A673 (cell line): ENCODE measurements at places on chromosomes 1 and 21.
A peak's percentile ranks its signal among the peaks of the same experiment; 100 is the strongest.

DNA sequence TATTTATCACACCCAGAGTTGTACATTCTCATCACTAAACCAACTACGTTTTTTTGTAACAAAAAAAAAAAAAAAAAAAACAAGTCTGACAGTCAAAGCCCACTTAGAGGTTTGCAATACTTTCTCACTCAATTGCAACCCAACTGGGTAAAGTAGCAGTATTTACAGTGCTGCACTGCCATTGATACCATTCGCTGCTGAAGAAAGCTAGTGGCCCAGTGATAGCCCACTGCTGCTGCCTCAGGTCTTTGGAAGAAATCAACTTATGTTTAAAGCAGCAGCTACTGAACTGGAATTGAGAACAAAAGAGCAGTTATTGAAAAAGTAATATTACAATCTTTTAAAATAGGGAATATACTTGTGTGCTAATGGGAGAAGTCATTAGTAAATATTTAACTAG is 2.7 kb downstream of the HNRNPU start:
- H3K27me3 ChIP-seq, result no peaks in the 10 kb centered on the region
- peaks cover 58% of the 10 kb centered on the region for H3K36me3 ChIP-seq
- H3K4me1 ChIP-seq, result peaks cover 30% of the 10 kb centered on the region
- H3K4me3 ChIP-seq, result peak overlapping the region; percentile 82
- no peak for DNase-seq

DNA sequence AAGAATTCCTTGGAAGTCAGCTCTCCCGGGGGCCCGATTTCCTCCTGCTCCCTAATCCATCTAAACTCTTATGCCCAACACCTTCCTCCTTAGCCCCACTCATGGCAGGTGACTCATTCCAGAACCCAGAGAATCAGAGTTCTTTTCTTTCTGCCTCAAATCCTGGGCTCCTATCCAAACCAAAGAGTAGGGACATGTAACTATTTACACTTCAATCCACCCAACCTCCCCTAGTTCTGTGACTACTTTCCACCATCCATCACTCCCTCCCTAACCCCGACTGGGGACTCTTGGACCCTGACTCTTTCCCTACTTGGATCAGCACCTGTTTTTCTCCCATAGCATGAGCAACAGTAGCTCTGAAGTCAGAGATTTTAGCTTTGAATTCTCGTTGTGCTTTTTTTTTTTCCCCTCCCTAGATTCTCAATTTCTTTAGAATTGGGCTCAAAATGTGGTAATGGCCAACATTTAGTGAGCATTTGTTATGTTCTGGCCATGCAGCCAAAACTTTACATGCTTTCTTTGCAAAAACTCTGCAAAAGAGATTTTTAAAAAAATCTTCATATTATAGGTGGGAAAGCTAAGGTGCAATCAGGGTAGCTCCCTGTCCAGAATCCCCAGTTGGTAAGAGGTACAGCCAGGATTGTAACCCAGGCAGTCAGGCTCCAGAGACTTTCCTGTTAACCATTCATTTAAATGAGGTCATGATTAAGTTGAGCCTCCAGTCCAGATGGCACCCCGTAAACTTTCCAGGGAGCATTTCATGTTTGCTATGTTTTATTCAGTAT is 7.5 kb upstream of the CYP4A11 start:
- no peak overlapping the region for H3K27ac ChIP-seq
- DNase-seq, result no peak
- no peak overlapping the region for H3K4me3 ChIP-seq
- no peaks in the 10 kb centered on the region for H3K4me1 ChIP-seq
- H3K27me3 ChIP-seq, result peaks cover 12% of the 10 kb centered on the region

DNA sequence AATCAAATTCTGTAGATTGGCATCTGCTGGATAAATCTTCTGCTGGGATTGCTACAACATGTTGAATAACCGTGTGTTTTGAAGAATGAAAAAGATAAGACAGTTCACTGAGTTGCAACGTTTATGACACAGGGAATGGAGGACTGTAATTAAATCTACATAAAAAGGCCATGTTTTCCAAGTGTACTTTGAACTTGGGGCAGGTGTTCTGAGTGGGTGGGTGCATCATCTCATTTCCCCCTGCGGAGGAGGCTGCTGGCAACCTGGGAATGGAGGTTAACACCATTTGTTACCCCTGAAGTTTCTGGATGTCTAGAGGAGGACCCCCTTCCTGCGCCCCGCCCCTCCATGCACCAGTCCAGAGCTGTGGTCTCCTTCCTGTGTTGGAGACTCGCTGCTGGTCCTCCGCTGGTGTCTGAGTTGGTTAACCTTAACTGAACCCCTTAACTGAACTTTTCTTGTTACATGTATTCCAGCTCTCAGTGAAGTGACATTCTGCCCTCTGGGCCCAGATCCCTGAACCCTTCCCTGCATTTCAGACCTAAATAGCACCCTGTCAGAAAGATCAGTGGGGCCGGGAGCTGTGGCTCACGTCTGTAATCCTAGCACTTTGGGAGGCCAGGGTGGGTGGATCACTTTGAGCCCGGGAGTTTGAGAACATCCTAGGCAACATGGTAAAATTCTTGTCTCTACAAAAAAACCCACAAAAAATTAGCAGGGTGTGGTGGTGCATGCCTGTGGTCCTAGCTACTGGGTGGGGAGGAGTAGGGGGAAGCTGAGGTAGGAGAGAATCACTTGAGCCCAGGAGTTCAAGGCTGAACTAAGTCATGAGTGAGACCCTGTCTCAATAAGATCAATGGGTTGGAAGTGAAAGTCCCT is 31.8 kb downstream of the UCK2 start:
- H3K27me3 ChIP-seq, result no peaks in the 10 kb centered on the region
- no peak for DNase-seq
- H3K36me3 ChIP-seq, result no peaks in the 10 kb centered on the region
- peaks cover 23% of the 10 kb centered on the region for H3K4me1 ChIP-seq
- H3K4me3 ChIP-seq, result no peak overlapping the region

DNA sequence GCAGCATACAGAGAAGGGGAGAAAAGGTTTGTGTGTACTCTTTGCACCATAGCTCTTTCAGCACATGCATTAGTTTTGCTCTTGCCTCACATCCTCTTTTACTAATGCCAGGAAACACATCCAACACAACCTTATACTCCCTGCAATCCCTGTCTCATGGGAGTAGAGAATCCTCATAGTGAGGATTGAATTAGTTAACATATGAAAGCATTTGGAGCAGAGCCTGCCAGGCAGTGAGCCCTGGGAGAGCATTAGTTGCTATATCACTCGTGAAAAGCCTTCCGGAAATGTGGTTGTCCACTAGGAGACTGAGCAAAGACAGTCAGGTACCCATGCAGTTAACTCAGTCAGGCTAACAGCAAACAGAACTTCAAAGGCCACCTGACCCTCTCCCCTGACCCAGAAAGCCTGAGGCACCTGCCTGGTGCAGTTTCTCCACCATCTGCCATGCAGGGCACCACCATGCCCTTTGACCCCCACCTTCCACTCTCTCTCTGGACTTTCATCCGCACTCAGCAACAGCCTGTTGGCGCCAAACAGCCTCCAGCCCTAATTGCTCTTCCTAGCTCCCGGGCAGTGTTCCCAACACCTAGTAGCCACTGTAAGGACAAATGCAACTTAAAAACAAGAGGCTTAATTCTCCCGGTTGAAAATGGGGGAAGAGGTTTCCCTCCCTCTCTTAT is 14.9 kb upstream of the AGT start:
- H3K4me3 ChIP-seq, result no peak overlapping the region
- no peak overlapping the region for H3K27ac ChIP-seq
- H3K4me1 ChIP-seq, result no peaks in the 10 kb centered on the region

DNA sequence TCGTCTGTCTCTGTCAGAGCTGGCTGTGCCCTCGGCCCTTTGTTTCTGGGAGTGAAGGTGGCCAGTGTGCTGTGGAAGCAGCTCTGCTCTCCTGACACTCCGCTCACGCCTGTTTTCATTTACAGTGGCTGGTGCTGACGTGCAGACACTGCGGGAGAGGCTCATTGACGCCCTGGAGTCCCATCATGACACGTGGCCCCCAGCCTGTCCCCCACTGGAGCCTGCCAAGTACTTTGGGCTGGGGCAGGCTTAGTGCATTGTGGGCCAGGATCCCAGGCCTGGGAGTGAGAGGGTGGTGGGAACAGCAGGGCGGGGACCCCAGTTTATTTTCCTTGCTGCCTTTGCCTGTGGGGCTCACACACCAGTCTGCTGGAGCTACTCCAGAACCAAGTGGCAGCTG is 21.1 kb downstream of the QSOX1 start:
- no peaks in the 10 kb centered on the region for H3K4me1 ChIP-seq
- no peak for DNase-seq
- no peaks in the 10 kb centered on the region for H3K36me3 ChIP-seq
- no peak overlapping the region for H3K27ac ChIP-seq
- no peak overlapping the region for H3K4me3 ChIP-seq

DNA sequence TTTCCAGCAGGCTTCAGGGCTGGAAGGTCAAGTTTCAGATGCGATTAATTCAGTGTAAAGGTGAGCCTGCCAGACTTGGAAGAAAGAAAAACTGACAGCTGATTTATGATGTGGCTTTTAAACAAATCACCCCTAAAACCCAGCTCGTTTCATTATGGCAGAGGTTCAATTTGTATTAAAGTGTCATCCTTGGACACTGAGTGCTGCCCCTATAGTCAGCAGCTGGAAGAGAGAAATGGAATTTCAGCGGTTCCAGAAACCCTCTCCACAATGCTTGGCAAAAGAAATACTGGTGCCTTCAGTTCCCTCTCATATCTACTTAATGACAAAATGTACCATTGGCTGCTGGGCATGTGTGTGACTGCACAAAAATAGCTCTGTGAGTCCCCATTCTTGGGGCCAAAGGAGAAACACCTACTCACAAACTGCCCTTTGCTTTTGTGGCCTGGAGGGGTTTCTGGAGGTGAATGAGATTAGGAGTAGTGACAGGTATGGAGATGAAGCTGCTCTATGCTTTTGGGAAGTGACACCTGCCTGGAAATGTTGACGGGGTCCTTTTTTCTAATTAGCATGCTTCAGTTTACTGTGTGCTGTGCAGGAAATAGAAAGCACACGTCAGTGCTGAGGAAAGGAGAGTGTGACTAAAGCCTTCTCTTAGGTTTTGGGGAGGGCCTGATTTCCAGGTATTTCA is 95.1 kb upstream of the TSPAN2 start:
- no peak for DNase-seq
- H3K27ac ChIP-seq, result no peak overlapping the region
- H3K4me1 ChIP-seq, result no peaks in the 10 kb centered on the region
- no peaks in the 10 kb centered on the region for H3K27me3 ChIP-seq

DNA sequence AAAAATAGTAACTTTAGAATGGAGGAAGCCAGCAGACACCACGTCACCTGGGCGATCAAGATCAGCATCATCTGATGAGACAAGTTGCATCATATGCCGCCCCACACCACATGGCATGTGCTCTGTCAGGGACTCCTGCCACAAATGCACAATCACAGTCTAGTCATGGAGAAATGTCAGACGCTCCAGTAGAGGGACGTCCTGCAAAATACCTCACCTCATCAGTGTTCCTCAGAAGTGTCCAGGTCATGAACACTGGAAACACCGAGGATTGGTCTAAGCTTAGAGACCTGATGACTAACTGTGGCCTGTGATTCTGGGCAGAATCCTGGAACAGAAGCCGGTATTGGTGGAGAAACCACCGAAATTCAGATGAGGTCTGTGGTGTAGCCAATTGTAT is 14.3 kb downstream of the ADARB1 start:
- no peaks in the 10 kb centered on the region for H3K27me3 ChIP-seq
- no peak overlapping the region for H3K27ac ChIP-seq
- no peak for DNase-seq
- peaks cover 14% of the 10 kb centered on the region for H3K4me1 ChIP-seq
- H3K36me3 ChIP-seq, result no peaks in the 10 kb centered on the region

GRCh38 chr1:30048905-30049304 is 674.5 kb downstream of the MATN1 start:
- DNase-seq, result no peak
- H3K36me3 ChIP-seq, result no peaks in the 10 kb centered on the region
- H3K27me3 ChIP-seq, result peaks cover 5% of the 10 kb centered on the region
- H3K4me1 ChIP-seq, result no peaks in the 10 kb centered on the region

DNA sequence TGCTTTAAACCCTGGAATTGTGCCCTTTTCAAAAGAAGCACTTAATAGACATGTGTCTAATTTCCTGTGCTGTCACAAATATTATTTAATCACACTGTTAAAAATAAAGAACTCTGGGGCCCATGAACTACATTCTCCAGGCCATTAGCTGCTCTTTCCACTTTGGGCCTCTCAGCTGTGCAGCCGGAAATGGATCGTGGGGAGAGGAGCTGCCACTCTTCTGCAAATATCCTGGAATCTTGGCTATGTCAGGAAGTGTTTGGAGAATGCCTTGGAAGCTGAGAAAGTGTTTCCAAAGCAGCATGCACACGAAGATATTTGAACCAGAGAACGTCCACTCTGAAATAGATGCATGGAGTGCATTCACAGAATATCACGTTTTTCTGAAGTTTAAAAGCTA is 27.5 kb upstream of the VPS26C start:
- H3K4me3 ChIP-seq, result no peak overlapping the region
- no peak overlapping the region for H3K27ac ChIP-seq
- H3K27me3 ChIP-seq, result peaks cover 6% of the 10 kb centered on the region
- H3K4me1 ChIP-seq, result peaks cover 6% of the 10 kb centered on the region

- no peak overlapping the region for H3K27ac ChIP-seq
- DNase-seq, result no peak
- H3K27me3 ChIP-seq, result peaks cover 4% of the 10 kb centered on the region
- H3K4me3 ChIP-seq, result no peak overlapping the region
These were observed 116.9 kb upstream of the RAB4A start for GRCh38 chr1:229153955-229154548.

GRCh38 chr1:62040450-62040849 is 154.2 kb upstream of the L1TD1 start:
- H3K4me3 ChIP-seq, result no peak overlapping the region
- peaks cover 14% of the 10 kb centered on the region for H3K4me1 ChIP-seq
- no peaks in the 10 kb centered on the region for H3K27me3 ChIP-seq

GRCh38 chr21:33433425-33434114 is 30.4 kb downstream of the IFNGR2 start:
- DNase-seq, result peak; percentile 32
- H3K27me3 ChIP-seq, result no peaks in the 10 kb centered on the region
- H3K4me1 ChIP-seq, result no peaks in the 10 kb centered on the region
- H3K4me3 ChIP-seq, result no peak overlapping the region
- peaks cover 54% of the 10 kb centered on the region for H3K36me3 ChIP-seq
- H3K27ac ChIP-seq, result no peak overlapping the region

DNA sequence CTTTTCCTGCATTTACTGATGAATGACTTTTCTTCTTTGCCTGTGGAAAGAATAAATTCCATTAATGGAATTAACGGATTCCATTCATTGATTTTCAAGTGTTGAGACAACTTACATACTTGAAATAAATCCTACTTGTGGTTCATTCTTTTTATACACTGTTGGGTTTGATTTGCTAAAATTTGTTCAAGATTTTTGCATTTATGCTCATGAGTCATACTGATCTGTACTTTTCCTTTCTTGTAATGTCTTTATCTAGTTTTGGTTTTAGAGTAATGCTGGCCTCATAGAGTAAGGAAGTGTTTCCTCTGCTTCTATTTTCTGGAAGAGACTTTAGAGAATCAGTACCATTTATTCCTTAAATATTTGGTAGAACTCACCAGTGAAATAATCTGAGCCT is 14.4 kb downstream of the UROD start:
- H3K36me3 ChIP-seq, result no peaks in the 10 kb centered on the region
- H3K4me1 ChIP-seq, result no peaks in the 10 kb centered on the region
- H3K27me3 ChIP-seq, result no peaks in the 10 kb centered on the region
- no peak for DNase-seq

GRCh38 chr1:89720839-89721238 is 87.9 kb downstream of the LRRC8C start:
- no peaks in the 10 kb centered on the region for H3K36me3 ChIP-seq
- no peaks in the 10 kb centered on the region for H3K27me3 ChIP-seq
- DNase-seq, result no peak
- peaks cover 66% of the 10 kb centered on the region for H3K4me1 ChIP-seq
